GM06990 (cell line): ENCODE measurements at places on chromosomes 6 and 20.
A peak's percentile ranks its signal among the peaks of the same experiment; 100 is the strongest.

DNA sequence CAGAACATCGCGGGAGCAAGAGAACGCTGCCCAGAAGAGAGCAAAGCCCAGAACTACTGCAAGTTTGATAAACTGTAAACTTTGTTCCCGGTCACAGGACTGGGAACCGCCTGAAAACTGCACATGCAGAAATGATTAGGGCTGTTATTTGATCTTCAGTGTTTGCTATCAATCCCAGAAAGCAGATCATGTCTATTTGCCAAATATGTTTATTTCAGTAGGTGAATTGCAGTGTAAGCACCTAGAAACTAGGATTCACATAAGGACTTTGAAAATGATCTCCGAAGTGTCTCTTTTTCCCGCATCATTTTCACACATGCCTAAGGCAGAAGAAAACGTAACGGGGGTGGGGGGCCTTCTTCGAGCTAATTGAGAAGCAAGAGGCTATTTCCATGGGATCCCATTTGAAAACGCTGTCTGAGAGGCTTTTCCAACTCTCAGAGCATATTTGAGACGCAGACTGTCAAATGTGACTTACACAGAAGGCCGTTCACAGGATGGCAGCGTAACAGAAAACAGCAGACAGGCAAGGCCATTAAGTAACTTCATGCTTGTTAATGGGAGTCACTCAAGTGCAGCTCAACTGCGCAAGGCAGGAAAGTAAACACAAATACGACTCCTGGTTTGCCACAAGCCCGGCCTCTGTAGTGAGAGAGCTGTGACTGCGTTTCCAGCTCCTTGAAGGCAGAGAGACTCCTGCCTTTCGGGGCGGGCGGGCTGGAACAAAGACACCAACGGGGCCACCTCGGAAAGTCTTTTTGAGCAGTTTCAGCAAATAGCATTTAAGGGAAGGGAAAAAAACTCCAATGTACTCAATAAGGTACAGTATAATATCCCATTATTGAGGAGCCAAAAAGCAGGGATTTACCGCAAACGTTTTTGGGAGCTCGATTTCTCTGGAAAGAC is 144.7 kb upstream of the ZNF217 start:
- DNase-seq: no peak

DNA sequence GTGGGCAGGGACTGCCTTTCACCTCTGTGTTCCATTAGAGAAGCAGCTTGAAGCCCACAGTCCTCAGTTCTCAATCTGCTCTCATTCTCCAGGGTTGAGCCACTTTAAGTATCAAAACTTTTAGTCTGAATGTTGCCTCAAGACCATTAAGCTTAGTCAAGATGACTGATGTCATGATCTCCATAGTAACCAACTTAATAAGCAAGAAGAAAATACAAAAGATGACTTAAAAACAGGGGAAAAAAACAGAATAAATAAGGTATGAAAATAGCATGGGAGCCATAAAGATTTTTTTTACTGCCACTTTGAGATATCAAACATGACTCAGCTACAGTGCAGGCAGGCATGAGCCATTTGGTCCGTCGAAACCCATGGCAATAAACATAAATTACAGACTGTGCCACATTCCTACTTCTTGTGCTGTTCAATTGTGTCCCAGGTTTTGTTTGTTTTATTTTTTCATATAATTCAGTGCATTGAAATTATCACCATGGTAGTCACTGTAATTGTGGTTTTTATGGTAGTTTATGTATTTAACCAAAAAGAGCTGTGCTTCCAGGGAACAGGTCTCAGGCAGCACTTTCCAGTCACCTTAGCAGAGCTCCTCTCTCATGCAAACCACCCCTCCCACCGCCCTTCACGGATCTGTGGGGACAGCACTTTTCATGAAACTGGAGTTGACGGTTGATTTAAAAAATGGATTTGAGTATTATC is 156.5 kb upstream of the INSM1 start:
- no peak for DNase-seq

- DNase-seq: no peak
These were observed 62.6 kb upstream of the STMND1 start for GRCh38 chr6:17039266-17039665.

DNA sequence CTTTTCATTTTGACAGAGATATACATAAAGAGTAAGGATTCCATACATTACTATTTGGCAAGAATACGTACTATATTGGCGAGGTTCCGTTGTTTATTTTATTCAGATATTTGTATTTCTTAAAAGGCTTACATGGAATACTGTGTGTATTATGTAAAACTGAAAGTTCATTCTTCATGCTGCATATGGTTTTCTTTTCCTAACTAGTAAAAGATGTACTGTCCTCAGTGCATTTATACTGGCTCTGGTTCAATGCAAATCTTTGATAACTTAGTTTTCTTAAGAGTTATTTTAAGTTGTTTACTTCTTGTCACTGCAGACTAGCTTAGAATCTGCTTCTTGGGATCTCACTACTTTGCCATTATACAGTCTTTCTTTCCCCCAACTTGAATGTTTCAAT is 42.0 kb downstream of the ADGRB3 start:
- DNase-seq: no peak

GRCh38 chr6:835476-836160 is 142.7 kb upstream of the EXOC2 start:
- no peak for DNase-seq

- no peak for DNase-seq
These were observed 1.5 kb downstream of the NOL4L start for GRCh38 chr20:32583581-32584070.

GRCh38 chr6:1624851-1625781 is 15.4 kb downstream of the FOXC1 start:
- DNase-seq: no peak

- DNase-seq: peak; percentile 4
These were observed 72.3 kb downstream of the ZHX3 start for GRCh38 chr20:41245086-41245707.

- peak; percentile 8 for DNase-seq
These were observed 2.4 kb downstream of the MTCL3 start for GRCh38 chr6:127516662-127517273.

GRCh38 chr6:150207931-150208570 is 65.2 kb downstream of the PPP1R14C start:
- DNase-seq: no peak
